ENCODE measurements at places on chromosomes 6 and 20.

- no peak for DNase-seq
Measured at GRCh38 chr20:416950-417800, 9.1 kb downstream of the RBCK1 start.

DNA sequence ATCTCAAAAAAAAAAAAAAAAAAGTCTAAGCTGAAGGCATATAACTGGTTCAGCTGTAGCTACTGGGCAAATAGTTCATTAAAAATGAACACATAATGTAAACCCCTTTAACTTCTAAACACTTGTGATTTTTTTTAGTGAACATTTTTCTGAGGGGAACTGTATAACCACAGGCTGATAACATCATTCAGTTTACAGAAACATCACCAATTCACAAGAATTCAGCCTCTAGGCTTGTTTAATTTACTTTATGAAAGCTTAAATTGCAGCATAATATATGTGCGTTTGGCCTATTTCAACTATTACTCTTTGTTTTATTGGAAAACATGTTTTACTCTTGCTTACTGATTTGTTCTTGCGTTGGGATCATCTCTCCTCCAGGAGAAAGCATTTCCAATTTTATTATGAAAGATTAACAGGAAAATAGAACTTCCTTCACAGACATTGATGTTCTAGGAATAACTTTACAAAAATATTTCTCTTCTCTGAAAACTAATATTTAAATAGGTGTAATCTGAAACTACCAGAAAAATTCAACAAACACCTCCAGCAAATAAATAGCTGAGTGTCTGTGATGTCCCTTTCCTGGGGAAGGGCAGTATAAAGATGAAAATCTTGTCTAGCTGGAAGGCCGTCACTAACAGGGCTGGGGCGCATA is 284.5 kb downstream of the UST start:
- no peak for DNase-seq

- no peak for DNase-seq
Measured at GRCh38 chr6:113837170-113837569, 20.0 kb upstream of the MARCKS start.

GRCh38 chr20:48761874-48762273 is 65.9 kb downstream of the PREX1 start:
- DNase-seq: no peak

DNA sequence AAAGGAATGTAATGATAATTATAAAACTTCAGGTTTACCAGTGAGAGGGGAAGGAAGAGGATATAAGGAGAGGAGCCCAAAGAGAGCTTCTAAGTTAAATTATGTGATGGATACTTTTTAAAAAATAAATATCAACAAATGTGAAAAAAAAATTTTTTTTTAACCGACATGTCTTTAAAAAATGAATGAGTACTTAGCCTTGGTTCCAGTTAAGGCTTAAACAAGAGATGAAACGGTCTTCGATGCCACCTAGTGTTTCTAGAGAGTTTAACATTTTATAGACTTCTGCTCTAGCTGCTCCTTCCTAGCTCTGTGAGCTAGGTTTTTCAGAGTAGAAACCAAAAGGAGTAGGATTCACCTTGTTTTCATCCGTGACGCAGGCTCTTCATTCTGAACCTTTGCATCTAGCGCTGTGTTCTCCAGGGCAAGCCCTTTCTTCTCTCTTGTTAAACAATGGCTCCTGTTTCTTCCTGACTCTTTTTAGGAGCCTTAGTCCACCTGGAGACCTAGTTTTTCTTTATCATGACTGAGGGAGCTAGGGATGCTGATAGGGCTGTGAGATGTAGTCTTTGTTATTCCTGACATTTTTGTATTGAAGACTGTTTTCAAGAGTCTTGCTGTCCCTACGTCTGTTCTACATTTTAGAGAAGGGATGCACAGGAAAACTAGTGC is 42.4 kb upstream of the GNRH2 start:
- no peak for DNase-seq

DNA sequence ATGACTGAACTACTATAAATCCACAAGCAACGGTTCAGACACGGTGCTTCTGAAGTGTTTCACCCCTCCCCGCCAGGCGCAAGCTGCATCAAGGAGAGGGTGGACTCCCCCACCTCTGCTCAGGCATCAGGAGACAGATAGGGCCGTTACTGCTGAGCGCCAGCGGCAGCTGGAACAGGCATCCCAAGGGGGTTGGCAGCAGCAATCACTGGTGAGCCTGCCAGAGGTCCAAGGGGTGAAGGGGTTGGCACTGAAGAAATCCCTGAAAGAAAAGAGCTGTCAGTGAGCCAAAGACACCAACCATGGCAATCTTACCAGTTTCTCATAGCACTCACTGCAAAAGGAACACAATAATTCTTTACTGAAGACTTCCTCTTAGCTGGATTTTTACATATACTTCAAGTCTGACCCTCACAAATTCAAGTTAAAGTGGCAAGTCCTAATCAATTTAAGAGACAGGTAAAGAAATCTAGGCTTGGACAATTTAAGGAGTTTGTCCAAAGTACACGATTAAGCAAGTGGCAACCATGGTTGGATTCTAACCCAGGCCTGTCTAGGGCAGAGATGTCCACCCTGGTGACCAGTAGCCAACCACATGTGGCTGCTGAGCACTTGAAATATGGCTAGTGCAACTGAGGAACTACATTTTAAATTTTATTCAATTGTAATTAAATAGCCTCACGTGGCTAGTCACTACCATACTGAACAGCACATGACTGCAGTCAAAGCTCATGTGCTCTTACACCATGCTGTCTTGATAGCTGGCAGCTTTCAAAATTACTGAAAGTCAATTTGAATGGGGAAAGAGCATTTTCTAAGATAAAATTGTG is 21.7 kb upstream of the TBC1D20 start:
- no peak for DNase-seq

DNA sequence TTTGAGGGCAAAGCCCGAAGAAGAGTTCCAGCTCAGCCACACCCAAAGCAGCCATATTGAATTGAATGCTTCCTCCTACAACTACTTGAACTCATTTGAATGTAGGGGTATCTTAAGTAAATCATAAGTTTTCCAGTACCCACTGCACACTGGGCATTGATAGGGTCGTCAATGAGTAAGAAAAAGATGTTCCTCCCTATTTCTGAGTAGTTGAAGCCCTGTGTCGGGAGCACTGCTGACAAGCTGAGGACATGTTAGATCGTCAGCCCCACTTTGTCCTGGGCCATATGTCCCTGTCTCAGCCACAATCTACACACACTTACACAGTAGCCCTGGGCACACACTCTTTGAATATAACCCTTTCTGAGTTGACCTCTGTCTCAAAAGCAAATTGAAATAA is 105.7 kb downstream of the ARHGAP18 start:
- DNase-seq: no peak

DNA sequence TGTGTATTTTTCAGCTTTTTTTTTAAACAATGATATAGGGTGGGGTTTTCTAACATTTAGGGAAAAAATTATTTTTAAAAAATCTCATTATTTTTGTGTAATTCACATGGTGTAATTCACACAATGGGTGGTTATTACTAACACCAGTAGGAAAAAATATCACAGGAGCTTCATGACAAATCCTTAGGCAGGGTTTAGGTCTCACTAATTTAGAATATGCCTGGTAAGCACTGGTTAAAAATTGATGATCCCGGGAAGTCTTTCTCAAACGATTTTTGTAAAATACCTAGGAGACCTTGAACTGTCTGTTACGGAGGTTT is 29.5 kb upstream of the ZNF217 start:
- DNase-seq: no peak

DNA sequence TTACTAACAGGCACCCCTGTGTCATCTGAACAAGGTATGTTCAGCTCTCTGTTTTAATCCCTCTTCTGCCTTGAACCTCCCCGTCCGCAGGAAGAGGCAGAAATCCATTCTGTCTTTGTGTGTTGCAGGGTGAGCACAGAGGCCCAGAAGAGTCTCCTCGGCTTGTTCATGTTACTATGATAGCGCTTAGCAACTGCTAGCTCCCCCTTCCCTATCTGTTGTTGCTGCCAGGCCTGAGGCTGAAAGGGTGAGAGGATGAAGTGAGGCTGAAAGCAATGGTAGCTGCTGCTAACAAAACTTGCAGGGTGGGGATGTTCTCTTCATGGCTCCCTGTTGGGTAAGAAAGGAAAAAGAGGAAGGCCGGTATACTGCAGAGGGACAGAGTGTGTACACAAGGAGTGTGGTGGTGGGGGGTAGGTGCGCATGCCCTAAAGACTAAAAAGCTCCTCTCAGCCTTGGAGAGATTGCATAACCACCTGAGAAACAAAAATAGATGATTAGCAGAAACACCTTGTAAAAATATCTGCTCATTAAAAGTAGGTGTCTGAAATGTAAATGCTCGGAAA is 55.2 kb upstream of the CITED2 start:
- DNase-seq: no peak

DNA sequence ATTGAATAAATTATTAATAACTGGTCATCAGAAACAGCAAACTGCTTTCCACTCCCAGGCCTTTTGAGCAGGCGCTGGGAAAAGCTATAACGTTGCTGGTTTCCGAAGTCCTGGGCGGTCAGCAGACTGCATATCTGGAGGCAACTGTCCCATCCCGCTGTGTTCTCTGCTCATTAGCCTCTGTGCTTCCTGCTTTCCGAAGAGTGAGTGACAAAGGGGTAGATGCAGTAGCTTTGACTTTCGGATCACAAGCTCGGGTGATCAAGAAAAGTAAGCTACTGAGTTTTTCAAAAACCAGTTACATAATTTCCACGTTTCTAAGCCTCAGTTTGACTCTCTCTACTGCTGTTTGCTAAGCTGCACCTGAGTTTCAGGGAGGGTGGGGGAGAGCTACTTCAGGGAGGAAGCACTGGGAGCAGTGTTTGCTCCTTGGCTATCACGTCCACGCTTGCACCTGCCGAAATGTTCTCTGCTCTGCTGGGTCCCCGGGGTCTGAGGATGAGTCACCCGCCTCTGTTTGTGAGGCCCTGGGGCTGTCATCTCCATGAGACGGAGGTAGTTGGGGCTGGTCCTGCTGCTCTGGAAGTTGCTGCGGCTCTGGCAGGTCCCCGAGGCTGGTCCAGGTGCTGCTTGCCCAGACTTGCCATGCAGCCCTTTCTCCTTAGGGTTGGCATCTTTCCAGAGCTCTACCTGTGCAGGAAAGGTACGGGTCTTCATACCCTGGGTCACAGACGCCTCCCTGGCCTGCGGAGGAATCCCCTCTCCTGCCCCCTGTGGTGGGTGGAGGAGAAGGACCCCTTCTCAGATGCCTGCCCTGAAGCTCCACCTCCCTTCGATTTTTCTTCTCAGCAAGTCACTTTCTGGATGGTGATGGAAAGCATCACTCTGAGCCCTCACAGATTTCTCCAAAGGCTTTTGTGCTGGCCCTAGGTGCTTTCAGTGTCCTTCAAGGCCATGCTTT is 220.0 kb downstream of the QKI start:
- no peak for DNase-seq

DNA sequence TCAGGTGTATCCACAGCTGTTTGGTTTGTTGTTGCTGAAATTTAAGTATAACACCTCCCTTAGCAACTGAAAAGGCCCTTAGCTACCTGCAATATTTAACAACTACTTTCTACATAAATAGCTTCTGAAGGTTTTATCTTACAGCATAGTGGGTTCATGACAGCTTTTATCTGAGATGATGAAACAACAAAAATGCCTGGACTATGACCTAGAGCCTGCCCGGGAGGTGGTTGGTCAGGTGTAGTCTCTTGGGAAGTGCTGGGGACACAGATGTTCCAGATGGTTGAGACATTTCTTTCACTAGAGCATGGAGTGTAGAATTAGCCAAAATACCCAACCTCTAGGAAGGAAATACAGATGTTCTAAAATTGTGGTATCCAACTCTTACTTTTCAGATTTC is 705.4 kb downstream of the MAFB start:
- no peak for DNase-seq

DNA sequence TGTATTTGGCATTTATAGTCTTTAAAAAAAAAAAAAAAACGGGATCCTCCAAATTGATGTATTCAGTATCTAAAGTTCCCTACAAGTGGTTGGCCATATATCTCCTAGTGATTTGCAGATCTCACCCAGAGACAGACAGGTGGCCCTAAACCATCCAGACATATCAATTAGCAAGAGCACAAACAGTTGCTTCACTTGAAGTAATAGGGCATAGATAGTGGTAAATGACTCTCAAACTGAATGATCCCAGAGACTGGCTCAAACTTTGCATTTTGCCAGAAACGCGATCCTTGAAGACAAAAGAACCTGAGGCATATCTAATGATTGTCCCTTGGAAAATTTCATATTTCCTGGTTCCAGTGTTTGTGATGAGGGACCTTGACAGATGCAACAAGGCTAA is 54.6 kb downstream of the HMGCLL1 start:
- no peak for DNase-seq

DNA sequence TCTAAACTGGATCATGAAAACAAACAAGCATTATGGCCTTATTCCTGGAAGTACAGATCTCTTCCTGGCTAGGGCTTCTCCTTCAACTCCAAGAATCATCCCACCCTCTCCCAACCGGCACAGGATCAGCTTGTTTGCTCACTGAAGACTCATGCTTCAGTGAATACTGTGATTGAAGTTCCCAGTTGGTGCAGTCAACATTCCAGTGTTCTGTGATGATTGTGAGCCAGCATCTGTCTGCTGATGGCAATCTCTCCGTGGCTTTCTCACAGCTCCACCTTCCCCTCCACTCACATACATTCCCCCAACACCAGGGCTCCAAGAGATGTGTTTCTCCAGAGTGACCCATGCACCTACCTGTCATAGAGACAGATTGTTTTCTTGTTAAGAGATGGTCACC is 421.3 kb upstream of the BTBD3 start:
- DNase-seq: no peak

GRCh38 chr6:111652156-111652555 is 46.5 kb upstream of the TRAF3IP2 start:
- no peak for DNase-seq

DNA sequence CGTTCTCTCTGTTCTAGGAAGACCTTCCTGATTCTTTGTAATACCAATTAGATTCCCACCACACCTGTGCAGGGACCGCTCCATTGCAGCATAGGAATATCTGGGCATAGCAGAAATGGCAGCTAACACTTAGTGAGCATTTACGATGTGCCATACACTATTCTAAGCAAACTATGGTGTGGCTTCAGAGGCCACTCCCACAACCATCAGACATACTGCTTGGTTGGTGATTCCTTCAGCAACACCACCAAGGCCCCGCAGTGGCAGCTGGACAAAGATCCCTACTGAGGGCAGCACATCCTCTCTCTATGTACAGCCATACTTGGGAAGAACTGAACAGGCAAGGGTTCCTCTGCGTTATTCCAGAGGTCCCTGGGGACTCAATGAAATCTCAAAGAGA is 6.2 kb downstream of the KCNK5 start:
- DNase-seq: no peak

DNA sequence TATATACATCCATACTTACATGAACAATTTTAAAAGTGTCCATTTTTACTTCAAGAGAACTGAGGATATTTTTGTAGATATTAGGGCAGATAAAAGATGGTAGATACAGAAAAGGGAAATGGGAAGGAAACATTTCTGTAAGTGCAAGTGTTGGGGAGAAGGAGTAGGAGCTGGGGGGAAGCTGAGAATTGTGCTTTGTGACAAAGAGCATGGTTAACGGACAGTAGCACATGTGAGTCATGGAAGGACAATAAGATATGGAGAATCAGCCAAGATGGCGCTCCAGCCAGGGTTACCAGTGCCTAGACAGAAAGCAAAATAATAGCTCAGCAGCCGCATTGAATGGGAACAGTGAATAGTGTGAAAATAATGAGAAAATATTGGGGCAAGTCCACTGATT is 12.7 kb upstream of the HLA-DRB1 start:
- DNase-seq: no peak

- DNase-seq: no peak
Measured at GRCh38 chr6:169665289-169665688, 36.5 kb downstream of the WDR27 start.

- no peak for DNase-seq
Measured at GRCh38 chr6:31927242-31927862, at the start of gene C2. TSS of gene C2 (plus strand) at chr6:31927717. CDS start at chr6:31927753, 36 bp downstream.

- DNase-seq: no peak
Measured at GRCh38 chr6:140905724-140906123, 1227.0 kb upstream of the GJE1 start.
